ENCODE measurements at places on chromosomes 1 and 21.

GRCh38 chr1:200240656-200241055 lies 169.2 kb downstream of the ZNF281 start:
- DNase-seq = no peak

GRCh38 chr1:65758128-65758527 lies 34.6 kb upstream of the PDE4B start:
- no peak for DNase-seq

GRCh38 chr1:162191396-162192305 lies 122.2 kb downstream of the NOS1AP start:
- DNase-seq = no peak

DNA sequence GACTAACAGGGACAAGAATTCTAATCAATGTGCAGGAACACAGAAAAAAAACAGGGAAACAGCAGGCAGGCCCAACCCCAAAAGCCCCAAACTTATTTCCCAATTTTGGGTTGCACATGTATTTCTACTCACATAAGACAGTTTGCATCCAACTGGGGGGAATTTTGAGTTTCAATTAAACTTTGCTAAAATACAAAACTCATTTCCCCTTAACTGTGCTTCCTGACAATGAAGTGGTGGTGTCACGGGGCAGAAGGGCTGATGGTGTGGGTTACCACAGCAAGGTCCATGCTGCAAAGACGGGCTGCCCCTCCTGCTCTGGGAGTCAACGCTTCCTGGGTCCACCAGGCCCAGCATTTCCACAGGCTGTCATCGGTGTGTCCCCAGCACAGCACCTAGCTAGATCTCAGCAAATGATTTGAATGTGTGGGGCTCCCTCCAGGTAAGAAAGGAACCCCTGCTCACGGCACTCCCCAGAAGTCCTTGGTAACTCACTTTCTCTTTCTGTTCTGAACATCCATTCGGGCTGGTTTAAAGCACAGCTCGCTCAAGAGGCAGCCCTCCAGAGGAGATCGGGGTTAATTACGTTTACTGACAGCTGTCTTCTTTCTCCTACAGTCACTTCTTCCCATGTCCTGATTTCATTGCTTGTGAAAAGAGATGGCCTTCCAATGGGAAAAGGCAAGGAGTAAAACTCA lies 27.4 kb downstream of the HIVEP3 start:
- no peak for DNase-seq

GRCh38 chr1:240602189-240602588 lies 9.8 kb downstream of the GREM2 start:
- no peak for DNase-seq

DNA sequence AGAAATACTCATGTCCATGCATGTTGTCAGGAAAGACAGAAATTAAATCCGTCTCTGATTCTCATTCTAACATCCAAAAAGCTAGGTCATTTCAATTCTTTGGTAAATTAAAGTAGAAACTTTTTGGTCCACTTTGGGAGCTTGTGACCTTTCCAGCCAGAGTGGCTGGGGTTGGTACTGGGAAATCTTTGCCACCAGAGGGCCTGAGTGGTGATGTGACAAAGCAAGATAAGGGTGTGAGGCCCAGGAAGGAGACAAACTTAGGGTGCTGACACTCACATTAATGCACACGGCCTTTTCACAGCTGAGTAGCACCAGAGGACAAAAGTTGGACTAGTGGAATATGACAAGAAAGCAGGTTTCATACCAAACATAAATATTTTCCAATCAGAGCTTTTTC lies 144.3 kb downstream of the DNM3 start:
- no peak for DNase-seq

- DNase-seq = no peak
Observed at GRCh38 chr21:38424305-38425019, 73.8 kb downstream of the ERG start.

DNA sequence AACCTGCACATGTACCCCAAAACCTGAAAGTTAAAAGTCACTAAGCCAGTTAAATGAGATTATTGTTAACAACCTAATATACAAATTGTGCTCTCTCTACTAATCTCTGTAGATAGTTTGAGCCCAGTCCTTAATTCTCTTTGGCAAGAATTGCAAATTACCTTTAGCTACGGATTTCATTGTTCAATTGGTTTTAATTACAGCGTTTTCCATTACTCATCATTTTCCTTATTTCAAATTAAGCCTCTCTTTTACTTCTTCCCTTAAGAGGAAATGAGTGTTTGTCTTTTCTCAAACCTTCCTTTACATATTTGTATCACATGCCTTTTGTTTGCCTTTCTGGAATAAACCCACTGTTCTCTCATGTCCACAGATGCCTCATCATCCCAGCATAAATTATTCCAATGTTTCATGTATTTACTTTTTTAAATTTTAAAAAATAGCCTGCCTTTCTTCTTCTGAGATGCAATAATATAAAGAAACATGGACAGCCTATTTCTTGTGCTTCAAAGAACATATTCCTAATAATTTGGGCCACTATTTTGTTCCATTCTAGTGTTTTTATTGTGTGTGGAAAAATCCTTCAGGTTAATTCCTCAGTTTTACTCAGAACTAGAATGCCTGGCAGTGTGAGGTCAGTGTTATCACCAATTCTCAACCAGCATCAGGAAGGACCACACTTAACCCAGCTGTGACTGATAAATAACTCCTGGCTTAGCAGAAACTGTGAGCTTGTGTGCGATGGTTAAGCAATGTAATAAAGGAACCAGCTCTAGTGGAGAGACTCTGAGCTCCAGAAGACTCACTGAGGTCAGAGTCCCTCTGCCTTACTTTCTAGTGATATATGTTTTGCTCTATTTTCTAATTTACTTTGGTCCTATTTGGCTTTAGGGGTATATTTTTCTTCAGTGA lies 600.5 kb downstream of the LTN1 start:
- no peak for DNase-seq

DNA sequence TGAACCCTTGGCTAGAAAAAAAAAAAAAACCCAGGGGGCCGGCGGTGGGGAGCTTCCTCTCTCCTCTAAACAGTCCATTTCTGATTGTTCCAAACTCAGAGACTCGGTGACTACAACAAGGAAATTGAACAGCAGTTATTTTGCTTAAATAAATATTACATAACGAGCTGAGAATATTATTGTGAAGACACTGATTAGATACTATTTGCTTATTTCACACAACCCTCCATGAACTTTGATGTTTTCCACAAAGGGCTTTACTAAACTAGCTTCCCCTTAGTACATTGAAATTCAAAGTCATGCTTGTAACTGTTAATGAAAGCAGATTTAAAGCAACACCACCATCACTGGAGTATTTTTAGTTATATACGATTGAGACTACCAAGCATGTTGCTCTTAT lies at the start of gene CFHR5:
TSS of gene CFHR5 (plus strand) at position 279 of the 400 bp plus-strand sequence. CDS start at position 388, 109 bp downstream.
- DNase-seq = no peak

GRCh38 chr21:42317341-42317741 lies 2.1 kb upstream of the TFF3 start:
- DNase-seq = no peak

DNA sequence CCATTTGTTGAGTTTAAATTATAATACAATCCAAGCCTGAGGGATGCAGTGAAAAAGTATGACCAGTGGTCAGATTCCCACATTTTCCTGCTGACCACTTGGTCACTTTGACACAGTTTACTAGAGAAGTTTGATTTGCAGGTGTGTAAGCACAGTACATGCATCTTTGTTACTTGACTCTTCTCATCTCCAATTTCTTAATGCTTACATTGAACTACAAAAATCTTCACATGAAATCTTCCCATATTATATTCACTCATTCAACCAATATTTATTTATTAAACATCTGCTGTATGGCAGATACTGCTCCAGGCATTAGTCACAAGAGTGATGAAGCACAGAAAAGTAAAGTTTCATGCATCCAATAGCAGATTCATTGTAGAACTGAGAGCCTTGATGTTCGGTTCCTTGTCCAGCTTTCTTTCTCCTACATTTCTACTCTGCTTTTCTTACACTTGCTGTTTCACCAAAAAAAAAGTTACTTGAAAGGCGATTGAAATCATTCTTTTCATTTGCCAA lies 211.7 kb downstream of the NFIA start:
- DNase-seq = no peak

- no peak for DNase-seq
Observed at GRCh38 chr1:18618546-18619466, 11.8 kb upstream of the PAX7 start.

GRCh38 chr1:28341591-28341990 lies 12.8 kb downstream of the MED18 start:
- DNase-seq = no peak

DNA sequence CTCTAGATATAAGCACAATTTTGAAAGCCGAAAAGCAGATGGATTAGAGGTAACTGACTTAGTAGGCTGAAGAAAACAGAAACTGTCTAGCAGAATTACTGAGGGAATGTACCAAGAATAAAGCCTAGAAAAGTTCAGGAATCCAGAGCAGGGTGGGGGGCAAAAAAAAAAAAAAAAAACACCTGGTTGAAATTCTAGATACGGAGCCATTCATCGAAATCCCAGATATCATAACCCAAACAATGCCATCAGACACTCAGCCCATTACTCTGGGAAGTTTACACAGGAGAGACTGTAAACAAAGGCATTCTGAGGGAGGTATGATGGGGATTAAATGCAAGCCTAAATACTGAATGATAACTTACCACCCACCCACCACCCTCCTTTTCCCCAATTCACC lies 45.6 kb downstream of the ENAH start:
- no peak for DNase-seq

DNA sequence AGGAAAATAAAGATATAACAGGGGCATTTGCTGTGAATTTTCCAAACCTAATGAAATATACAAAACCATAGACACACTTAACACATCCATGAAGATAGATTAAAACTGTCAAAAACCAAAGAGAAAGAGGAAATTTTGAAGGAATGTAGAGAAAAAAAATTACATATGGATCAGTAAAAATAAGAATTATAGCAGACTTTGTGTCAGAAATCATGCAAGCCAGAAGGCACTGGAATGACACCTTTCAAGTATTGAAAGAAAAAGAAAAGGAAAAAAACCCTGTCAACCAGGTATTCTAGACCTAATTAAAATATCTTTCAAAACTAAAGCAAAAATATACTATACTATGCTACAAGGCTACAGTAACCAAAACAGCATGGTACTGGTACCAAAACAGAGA lies 125.8 kb upstream of the PALMD start:
- DNase-seq = no peak

DNA sequence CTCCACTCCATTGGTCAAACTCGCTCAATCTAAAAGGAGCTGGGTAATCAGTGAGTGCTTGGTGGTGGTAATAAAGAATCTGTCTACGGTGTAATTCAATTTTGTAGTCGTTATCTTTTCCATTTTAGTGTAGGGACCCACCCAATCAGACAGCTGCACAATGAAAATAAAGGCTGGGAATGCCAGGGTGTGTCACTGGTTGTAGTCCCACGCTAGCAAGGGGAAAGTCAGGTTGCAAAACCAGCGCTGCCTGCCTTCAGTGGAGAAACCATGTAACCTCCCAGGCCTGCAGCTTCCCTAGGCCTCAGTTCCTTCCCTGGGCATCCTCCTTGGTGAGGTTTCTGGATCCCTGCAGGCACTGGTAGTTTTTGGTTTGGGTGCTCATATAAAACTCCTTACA lies 49.4 kb upstream of the PPP2R5A start:
- no peak for DNase-seq

GRCh38 chr1:197902131-197902453 lies 338 bp upstream of the C1orf53 start:
- no peak for DNase-seq

DNA sequence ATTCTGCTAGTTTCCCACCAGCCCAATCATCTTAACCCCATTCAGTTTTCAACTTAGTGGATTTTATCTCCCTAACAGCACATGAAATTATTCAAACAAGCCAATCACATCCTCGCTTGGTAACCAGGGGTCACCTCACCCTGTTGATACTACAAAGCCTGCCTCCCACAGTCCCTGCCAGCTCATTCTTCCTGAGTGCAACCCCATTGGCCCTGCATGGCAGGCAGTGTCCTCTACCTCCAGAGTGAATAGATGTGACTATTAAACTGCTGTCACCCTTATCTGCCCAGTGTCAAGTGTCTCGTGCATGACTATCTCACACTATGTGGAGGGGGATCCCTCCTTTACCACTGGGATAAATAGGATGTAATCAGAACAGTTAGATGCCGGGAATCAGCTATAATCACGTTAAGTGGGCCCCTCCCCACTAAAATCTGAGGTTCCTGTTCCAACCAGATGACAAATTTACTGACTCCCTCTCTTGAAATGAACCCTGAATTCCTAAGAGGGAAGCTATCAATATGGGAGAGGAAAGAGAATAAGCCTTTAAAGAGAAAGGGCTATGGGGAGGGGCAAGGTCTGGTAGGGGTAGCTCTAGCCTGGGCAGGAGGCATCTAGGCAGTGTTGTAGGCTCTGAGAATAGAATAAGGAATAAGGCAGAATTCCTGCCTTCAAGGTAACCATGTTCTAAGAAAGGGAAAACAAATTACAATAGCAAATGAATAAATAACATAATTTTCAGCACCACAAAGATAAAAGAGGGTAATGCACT lies 155.9 kb downstream of the SLC30A10 start:
- no peak for DNase-seq

DNA sequence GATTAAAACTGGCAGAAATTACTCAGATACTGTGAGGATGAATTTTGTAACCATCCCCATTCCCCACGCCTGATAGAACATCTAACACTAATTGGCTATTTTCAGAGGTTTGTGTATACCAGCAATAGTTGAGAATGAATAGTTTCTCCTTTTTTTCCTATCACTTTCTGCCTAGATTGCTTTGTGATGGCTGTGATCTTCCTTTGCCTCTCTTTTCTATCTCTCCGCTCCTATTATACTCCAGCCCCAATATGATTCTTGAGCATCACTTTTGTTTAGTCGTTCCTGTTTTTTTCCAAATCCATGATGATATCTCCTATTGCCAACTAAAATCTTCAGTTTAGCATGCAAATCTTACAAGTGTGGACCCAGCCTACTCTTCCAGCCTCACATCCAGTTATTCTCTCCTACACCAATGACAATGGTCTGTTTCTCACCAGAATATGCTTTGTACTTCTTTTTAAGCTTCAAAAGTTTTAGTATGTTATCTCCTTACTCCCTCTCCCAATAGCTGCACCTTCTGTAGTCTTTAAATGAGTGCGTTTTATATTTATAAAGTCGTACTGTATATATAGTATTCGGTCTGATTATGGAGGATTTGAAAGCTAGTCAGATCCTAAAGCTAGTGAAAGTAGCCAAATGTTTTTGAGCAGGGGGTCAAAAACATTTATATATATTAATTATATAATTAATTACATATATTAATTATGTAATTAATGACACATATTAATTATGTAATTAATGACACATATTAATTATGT lies 25.2 kb downstream of the MAGI3 start:
- DNase-seq = no peak

- no peak for DNase-seq
Observed at GRCh38 chr1:46772571-46772970, 26.3 kb upstream of the CYP4B1 start.

- no peak for DNase-seq
Observed at GRCh38 chr1:7403265-7404045, 367.6 kb upstream of the VAMP3 start.

Measured in GM04503 (cell line).